Right lobe of liver (tissue), 6 donors: ENCODE measurements at places on chromosomes 12 and 14. TPM values are rescaled to one million over a fixed set of nuclear protein-coding genes. Genes with fewer than 3 reads are reported as not detected.

The SPIC gene
- total RNA-seq: 0.81 TPM

DNA sequence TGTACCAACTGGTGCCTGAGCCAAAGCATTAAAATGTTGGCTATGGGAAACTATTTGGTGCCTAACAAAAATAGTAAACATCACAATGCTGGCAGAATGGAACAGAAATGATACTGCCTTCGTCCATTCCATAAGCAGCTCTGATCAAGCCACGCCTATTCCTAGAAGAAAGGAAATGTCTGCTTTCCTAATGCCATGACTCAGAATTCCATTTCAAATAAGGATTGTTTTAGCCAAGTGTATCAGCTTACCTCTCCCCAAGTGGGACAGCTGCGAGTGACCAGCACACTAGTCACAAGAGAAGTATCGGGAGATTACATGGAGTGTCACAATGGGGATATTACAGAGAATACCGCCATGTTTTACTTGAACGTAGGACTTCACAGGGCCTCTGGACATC lies 38.7 kb downstream of the GLT8D2 start:
- no peak for DNase-seq

DNA sequence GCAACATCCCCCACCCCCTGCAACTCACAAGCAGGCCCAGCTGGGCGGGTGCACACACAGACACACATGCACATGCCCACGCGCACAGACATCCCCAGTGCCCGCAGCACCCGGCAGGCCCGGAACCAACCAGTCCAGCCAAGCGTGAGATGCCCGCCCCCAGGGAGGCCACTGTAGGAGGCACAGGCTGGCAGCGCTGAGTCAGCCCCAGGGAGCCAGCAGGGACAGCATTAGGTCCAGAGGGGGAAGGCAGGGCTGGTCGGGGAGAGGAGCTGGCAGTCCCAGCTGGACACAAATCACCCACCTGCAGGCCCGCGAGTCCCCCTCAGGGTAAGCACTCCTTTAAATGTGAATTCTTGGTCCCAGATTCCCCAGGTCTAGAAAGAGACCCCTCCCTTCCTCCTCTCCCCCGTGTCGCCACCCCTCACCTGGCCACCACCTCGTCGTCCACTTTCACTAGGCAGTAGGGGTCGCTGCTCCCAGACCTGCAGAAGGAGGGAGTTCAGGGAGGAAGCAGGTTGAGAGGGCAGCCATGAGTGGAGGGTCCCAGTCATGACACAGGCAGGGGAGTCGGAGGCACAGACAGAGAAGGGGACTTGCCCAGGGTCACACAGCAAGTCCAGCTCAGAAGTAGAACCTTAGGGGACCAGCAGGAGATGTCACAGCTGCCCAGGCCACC lies 5.0 kb downstream of the RASAL1 start:
- DNase-seq: peak; percentile 46

- no peak for DNase-seq
These were observed 35.8 kb downstream of the ATP2A2 start for GRCh38 chr12:110316861-110317260.

- peak; percentile 80 for DNase-seq
These were observed 165.1 kb downstream of the MON2 start for GRCh38 chr12:62631471-62632410.

GRCh38 chr12:9941838-9942237 lies 9.7 kb upstream of the CLEC2A start:
- no peak for DNase-seq

DNA sequence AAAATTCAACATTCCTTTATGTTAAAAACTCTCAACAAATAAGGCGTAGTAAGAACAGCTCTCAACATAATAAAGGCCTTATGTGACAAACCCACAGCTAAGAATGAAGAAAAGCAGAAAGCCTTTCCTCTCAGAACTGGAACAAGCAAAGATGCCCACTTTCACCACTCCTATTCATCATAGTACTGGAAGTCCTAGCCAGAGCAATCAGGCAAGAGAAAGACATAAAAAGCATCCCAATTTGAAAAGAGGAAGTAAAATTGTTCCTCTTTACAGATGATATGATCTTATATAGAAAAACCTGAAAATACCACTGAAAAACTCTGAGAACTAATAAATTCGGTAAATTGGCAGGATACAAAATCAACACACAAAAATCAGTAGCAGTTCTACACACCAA lies 52.1 kb downstream of the STON2 start:
- no peak for DNase-seq

- peak; percentile 78 for DNase-seq
These were observed 67.1 kb downstream of the MON2 start for GRCh38 chr12:62533755-62534107.

The FAM90A1 gene
- total RNA-seq: not detected

DNA sequence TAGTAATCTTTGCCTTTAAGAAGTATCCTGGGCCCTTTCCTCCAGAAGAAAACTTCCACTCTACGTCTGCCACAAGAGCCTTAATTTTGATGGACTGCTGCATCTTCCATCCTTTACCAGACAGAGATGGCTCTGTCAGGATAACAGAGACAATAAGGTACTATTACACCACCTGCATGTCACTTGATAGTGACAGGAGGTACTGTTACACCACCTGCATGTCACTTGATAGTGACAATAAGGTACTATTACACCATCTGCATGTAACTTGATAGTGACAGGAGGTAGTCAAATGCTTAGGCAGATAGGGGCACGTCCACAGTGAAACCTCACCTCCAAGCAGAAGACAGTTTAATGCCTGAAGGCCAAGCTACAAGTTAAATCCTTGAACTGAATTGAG lies 13.9 kb downstream of the OR6C74 start:
- DNase-seq: no peak

DNA sequence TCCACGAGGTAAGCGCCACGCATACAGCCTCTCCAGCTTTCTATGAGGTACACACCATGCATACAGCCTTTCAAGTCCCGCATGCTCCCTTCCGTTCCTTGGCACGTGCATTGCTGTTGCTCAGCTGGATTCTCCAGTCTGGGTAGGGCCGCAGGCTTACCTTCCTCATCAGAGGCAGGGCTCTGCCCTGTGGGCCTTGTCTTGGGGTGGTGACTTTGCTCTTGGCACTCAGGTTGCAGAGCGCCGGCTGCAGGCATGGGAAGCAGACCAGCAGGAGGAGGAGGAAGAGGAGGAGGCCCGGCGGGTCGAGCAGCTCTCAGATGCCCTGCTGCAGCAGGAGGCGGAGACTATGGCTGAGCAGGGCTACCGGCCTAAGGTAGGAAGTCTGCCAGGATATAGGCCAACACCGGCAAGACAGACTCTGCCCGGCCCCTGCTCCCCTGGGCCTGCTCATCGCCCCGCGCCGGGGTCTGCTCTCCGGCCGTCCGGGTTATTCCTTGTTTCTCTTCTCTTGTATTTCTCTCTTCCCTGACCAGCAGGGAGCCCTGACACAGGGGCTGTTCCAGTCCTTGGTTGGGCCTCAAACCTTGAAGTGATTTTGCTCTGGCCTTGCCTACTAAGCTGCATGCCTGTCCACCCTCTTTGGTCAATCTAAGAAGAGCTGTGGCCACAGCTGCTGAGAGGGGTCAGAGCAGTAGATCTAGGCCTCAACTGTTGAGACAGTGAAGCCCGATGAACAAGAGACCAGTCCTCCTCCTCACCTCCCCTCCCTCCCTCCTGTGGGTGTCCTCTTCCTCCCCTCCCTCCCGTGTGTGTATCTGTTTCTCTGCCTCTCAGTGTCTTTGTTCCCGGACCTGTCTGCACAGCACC lies 15.3 kb downstream of the TCHP start:
- DNase-seq: no peak

DNA sequence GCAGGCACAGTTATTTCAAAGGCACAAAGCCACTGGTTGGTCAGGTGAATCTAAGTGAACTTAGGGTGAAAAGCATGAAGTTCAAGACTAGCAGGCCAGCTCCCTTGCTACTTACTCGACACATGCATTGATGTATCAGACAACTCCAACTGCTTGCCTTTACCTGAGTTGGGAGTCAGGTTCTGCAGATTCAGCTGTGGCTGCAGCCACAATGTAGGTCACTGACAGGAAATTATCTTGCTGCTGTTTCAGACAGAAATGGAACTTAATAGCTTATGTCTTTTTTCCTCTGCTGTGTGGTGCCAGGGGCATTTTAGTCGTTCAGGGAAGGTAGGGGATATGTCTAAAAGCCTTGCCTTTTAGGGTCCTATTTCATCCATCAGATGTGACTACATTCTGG lies 125.6 kb upstream of the RPH3A start:
- DNase-seq: no peak

DNA sequence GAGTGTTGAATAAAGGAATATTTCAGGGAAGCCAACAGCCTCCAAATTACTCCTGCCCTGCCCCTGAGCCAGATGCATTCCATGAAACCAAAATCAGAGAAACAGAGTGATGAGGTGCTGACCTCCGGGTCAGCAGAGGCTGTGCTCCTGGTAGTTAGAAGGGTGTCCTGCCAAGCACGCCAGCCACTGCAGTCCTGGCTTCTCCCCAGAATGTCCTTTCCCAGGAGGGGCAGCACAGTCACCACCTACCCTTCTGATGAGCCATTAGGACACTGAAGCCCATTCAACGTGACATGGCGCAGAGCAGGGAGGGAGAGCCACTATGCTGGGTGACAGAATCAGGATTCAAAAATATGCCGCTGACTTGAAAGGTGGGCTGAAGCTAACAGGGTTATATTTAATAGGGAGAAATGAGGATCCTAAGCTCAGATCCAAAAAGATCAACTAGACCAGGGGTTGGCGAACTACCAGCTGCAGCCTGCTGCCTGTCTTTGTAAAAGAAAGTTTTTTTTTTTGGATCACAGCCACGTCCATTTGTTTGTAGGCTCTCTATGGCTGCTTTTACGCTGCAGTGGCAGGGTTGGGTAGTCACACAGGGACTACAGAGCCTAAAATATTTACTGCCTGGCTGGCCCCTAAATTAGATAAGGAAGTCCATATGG lies 34.5 kb upstream of the PLEK2 start:
- no peak for DNase-seq

DNA sequence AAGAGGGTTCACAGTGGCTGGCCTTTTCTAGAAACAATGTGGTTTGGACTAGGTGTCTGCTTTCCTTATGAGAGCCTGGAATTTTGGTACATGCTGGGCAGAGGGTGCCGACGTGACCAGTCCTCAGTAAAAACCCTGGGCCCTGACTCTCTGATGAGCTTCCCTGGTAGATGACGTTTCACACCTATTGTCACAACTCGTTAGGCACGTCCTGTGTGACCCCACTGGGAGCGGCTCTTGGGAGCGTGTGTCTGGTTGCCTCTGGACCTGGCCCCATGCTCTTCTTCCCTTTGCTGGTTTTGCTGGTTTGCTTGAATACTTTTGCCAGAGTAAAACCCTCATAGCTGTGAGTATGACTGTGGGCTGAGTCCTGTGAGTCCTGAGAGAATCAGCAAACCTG lies 136.9 kb downstream of the RIMBP2 start:
- DNase-seq: no peak

DNA sequence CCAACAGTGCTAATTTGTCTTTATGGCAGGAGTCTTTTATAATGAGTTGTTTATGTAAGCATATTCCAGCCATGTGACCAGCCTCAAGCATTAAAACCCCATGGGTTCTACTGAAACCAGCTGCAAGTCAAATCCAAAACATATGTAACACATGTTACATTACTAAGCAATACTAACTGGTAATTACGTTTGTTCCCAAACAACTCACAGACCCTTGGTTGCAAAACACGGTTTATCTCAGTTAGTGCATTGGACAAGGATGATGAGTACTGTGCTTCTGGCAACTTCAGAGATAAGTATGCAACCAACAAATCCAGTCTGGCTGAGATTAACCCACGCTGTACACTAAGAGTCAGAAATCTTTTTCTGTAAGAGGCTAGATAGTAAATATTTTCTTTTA lies 110.1 kb upstream of the FAR2 start:
- DNase-seq: no peak

DNA sequence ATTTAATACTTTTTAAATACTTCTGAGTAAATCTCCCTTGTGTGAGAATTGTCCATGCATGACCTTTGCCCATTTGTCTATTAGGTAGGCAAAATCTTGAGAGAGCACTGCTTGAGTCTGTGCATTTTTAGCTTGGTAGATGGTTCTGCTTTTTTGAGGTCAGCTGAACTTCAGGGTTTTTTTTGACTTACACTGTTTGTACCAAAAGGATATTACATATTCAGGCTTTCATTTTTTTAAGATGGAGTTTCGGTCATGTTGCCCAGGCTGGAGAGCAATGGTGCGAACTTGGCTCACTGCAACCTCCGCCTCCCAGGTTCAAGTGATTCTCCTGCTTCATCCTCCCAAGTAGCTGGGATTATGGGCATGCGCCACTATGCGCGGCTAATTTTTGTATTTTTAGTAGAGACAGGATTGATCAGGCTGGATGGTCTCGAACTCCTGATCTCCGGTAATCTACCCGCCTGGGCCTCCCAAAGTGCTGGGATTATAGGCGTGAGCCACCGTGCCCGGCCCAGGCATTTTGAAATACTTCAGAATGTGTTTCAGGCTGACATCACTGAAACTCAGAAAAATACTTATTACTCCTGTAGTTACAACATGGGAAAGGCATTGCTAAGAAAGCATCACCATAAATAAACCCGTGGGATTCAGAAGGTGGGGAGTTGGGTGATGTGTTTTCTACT lies 11.1 kb downstream of the RASSF3 start:
- DNase-seq: no peak

DNA sequence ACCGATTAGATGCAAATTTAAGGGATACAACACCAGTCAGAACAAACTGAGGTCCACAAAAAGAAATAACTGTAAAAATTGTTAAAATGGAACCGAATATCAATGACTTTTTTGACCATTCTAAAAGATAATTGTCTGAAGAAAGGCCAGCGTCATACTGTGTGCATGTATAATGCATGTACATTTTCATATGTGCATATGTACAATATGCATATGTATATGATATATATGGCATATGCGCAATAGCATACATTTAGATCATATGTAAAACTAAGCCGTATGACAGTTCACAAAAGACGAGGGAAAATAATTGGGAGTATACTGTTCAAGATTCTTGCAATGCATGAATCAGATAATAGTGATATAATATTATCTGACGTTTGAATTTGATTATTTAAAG lies 475.8 kb upstream of the TMEM132C start:
- no peak for DNase-seq

The KRT78 gene
- total RNA-seq: not detected

GRCh38 chr14:101198398-101199027 lies 295.0 kb upstream of the RTL1 start:
- DNase-seq: peak; percentile 37

- DNase-seq: no peak
These were observed 108.2 kb upstream of the SLC38A4 start for GRCh38 chr12:46933947-46934346.
